ENCODE measurements at places on chromosomes 5 and 9.

DNA sequence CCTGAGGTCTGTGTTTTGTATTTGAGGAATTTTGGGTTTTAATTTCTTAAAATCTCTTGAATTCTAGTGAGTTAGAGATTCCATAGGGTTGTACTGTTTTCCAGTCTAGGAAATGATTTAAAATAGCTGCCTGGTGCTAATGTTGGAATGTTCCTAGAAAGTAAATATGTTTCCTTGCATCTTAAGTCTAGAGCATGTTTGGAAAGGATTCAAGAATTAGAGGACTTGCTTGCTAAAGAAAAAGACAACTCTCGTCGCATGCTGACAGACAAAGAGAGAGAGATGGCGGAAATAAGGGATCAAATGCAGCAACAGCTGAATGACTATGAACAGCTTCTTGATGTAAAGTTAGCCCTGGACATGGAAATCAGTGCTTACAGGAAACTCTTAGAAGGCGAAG is 41.8 kb downstream of the LMNB1 start:
- DNase-seq: no peak

DNA sequence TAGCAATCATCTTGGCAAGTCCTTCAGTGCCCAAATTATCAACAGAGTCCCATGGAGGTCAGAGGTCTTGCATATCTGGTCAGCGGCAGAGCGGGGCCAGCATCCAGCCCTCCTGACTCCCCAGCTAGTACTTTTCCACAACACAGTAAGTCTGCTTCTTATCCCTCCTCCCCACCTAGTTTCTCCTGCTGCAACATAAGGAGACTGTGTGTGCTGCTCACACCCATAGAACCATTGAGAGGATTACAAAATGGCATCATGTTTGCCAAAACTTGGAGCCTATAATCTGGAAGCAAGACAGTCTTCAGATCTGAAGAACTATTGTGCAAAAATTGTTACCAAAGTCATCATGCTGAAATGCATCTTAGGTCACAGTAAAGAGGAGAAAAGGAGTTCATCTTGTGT is 125.8 kb upstream of the ZNF366 start:
- no peak for DNase-seq

DNA sequence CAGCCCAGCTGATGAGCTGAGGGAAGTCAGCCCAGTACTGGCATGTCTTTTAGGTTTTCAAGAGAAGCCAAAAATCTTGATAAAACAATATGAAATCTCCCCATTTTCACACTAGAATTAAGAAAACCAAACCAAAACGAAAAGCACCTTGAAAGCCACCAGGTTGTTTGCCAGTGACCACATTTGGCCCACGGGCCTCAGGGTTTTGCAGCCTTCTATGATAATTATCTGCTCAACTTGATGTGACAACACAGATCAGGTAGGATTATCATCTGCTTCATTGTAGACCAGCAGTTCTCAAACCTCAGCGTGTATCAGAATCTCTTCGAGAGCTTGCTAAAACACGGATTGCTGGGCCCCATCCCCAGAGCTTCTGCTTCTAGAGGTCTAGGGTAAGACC is 101.4 kb downstream of the GALNT10 start:
- no peak for DNase-seq

DNA sequence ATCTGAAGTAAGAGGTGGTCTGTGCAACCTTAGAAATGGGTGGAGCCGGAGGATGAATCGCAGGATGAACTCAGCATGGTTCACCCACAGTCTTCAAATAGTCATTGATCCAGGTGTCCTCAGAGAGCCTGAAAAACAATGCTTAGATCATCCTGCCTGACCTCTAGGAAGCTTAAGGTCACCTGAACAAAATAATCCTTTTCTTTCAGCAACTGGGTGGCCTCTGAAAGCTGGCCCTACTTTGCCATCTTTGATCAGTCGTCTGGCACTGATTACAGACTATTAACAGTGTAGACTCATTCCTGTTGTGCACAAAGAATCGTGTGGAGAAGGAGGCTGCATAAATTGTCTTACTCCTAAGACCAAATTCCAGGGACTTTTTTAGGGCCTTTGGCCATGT is 50.7 kb downstream of the PIP5K1B start:
- no peak for DNase-seq

- no peak for DNase-seq
Observed at GRCh38 chr9:70172532-70172931, 86.2 kb upstream of the SMC5 start.

- no peak for DNase-seq
Observed at GRCh38 chr9:119689879-119690278, 320.6 kb upstream of the BRINP1 start.

Data from activated CD8-positive, alpha-beta memory T cell treated with anti-CD3 and anti-CD28 coated beads for 1 hour (primary cell).